Non-pigmented ciliary epithelial cell (primary cell): ENCODE measurements at places on chromosomes 1 and 21.

DNA sequence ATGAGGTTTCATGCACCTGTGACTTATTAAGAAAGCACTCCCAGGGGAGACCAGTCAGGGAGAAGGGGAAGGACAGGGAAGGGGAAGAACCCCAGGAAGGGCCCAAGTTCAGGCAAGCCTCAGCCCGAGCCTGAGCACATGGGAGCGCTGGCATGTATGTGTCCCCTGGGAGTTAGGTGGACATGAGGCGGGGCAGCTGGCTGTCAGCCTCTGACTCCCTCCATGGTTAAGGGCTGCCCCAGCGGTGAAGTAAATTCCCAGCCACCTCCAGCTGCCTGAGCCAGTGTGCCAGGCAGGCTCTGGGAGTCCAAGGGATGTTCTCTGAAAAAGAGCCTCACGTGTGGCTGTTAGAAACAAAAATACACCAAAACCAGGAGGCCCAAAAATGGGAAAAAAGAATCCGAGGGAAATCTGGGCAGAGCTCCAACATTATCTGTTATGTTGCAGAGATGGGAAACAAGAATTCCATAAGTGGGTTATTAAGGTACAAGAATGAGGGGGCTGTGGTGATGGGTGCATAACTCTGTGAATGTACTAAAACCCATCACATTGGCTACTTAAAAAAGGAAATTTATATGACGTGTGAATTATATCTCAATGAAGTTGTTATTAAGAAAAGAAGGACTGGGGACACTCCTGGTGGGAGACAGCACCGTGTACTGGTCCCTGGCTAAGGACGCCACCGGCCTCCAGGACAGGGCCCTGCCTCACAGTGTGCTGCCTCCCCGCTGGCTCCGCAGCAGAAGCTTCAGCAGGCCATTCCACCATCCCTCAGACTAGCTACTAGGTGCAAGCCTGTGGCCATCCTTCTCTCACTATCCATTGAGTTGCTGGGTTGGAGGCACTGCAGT, 18.7 kb downstream of the DMRTB1 start:
- no peak for DNase-seq

DNA sequence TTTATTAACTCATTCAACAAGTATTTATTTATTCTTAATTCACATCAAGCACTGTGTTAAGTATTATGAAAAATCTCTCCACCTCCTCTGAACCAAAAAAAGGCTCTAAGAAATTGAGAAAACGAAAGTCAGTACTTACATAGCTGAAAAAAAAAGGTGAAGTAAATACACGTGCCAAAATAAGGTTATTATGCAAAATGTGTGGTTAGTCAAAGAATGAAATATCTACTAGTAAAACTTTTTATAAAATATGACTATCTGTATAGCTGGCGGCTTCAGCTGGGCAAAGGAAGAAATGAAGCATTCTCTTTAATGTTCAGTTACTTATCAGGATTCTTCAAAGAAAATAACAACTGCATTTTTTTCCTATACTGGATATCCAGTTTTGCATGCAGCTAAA, 35.5 kb upstream of the ASPM start:
- no peak for DNase-seq

DNA sequence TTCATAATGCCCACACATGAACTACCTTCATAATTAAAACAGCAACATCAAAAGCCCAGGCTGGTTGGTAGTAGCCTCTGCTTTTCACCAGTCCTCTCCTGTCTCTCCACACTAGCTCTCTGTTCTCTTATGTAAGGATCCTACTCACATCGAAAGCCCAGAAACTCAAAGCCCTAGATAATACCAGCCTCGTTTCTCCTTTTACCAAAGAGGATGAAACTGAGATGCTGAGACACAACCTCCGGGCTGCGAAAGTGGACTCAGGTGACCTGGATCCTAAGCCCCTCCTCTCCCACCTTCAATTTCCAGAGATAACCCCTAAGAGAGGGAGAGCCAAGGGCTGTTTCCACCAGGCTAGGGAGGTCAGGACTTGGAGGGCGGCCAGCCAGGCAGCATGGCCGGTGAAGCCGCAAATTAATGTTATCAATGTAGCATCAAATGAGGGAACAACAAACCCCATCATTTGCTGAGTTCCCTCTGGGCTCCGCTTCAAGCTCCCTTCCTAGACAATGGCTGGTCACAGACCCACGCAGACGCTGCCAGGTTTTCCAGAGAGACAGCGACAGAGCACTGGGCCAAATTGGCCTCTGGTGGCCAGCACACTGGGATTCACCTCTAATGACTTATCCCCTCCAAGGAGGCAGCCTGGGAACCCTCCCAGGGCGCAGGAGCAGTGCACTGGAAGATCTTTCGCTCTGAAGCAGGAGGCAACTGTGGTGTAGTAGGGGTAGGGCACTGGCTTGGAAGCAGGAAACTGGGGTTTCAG, 20.7 kb upstream of the STMN1 start:
- DNase-seq = no peak

DNA sequence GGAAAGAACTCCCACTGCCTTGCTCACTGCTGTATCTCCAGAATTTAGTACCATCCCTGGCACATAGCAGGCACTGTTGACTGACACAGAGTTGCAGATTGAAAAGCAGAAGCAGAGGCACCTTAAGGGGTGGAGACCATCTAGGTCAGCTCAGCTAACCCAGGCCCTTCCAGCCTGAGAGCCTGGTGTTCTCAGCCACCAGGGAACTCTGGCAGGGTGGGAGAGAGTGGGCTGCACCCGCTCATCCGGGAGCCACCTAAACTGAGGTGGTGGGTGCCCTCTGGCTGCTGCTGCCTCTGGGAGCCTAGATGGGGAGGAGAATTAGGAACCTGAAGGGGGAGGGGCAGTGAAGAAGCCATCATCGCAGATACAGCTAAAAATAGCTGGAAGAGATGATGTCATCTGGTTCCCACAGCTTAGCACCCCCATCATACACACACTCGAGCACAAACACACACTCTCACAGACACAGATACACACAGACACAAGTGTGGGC, 1.5 kb upstream of the TSPAN1 start:
- DNase-seq = no peak

- DNase-seq = peak; percentile 30
Measured at GRCh38 chr1:15328351-15329103, 81.2 kb upstream of the EFHD2 start.

- no peak for DNase-seq
Measured at GRCh38 chr1:29973406-29973805, 737.1 kb downstream of the PTPRU start.

GRCh38 chr1:13600762-13601453, 17.3 kb downstream of the PDPN start:
- DNase-seq = no peak

DNA sequence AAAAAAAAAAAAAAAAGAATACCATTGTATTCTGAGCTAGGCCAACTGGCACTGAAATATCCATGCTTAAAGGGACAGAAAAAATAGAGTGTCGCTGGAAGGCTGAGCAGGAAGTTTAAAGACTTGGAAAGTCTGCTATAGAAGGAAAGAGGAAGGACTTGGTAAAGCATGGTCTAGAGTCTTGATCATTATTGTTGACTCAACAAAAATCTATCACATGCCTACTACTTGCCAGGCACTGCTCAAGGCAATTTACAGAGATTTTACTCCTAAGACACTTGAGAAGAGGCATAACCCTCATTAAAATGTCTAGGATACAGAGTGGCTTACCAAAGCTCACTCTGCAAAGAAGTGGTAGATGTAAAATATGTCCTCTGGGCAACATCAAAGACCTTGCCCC, 324.0 kb upstream of the DAB1 start:
- DNase-seq = no peak

DNA sequence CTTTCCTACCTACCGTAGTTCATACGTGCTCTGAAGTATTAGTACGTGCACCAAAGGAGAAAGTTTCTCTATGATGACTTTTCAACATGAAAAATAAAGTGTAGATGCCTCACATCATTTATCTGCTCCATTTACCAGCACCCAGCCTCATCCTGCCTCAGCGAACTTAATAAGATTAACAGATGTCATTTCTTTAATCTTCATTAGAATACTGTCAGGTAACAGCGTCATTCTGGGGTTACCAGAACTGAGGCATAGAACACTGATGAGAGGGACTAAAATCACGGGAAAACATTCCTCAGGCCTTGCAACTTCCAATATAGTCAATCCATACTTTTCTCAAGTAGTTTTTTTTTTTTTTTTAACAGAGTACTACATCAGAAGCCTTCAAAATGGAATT, 43.2 kb upstream of the DISC1 start:
- DNase-seq = no peak

DNA sequence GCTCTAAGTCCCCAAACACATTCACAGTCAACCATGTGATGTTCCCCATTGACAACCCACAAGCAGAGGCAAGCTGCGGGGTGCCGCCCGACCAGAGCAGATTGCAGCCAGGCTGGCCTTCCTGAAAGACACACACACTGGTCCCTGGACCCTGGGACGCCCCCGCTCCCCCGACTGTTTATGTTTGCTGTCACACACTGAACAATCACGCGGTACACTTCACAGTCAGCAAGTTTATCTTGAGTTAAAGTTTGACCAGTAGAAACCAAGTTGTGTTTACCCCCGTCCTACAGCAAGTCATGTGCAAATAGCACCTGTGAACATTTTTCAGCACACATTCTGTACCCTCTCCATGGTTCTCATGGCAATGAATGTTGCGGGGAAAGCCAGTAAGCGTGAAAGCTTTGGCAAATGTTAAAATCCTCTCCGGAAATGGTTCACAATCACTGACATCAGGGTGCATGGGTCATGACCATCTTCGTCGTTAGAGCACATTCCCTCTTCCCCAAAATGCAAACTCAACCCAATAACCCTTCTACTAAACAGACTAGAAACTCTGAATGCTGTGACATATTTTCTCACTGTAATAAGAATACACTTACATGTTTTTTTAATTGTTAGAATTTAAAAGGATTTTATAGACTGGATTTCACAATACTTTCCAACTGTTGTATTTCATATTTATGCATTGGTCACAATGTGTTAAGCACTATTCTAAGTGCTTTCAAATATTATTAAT, 33.3 kb upstream of the IRF2BP2 start:
- no peak for DNase-seq

DNA sequence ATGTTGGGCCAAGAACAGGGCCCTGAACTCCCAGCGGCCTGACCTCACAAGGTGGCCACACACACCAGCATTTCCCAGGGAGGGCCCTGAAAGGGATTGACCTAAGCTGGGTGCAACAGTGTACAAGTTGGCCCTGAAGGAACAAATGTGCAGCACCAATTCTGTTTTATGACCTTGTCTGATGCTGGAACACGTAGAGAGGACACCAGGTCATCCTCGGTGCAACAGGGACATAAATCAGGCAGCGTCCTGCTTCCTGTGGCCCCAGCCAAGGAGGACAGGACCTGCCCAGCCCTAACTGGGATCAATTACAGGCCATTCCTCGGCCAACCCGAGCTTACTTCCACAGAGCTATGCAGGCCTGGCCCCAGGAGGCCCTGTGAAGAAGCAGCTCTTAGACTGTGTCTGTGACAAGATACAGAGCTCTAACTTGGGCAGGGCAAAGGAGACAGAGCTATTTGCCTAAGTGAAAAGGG, 12.8 kb upstream of the PHC2 start:
- DNase-seq = no peak

DNA sequence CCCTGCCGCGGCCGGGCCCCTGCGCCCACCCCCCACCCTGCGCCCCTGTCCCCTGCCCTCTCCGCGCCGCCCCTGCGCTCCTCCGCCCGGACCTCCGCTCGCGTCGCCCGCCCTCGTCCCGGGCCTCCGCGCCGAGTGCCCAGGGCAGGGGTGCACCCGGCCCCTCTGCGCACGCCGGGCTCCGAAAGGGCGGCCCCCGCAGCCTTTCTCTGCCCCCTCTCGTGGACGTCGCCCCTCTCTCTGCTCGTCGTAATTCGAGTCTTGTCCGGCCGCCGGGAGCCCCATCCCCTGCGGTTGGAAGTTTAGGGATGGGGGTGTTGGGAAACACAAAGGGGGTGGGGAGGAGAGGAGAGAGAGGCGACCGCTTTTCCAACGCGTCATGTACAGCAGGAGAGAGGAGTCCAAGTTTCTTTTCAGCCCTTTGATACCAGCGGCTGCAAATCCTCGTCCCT, 407 bp downstream of the GALNT2 start:
- DNase-seq = no peak

DNA sequence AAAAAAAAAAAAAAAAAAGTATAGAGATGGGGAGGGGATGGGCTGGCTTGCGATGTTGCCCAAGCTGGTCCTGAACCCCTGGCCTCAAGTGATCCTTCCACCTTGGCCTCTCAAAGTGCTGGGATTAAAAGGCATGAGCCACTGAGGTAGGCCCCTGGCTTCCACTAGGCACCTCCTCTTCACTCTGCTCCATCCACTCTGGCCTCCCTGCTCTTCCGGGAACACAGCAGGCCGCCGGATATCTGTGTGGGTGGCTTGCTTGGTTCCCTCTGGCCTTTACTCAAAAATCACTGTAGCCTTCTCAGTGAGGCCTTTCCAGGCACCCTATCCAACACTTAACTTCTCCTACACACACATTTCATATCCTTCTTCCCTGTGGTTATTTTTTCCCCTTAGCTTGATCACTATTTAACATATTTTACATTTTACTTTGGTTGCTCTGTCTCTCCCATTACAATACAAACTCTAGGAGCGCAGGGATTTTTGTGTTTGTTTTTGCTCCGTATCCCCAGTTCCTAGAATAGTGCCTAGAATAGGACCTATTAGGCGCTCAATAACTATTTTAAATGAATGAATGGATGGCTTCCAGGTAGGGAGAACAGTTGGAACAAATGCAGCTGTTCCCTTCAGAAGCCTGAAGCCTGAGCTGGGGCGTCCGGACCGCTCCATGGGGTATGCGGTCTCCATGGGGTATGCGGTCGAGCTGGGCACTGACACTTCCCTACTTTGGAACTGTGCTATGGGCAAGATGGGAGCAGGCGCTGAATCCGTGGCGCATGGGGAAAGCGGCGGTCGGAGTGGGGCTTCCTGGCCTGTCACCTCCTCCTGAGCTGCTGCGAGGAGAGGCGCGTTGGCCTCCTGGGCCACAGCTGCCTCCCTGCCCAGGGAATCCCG, 46.7 kb downstream of the H3-3A start:
- DNase-seq = no peak
